ENCODE measurements at places on chromosomes 1 and 21.

DNA sequence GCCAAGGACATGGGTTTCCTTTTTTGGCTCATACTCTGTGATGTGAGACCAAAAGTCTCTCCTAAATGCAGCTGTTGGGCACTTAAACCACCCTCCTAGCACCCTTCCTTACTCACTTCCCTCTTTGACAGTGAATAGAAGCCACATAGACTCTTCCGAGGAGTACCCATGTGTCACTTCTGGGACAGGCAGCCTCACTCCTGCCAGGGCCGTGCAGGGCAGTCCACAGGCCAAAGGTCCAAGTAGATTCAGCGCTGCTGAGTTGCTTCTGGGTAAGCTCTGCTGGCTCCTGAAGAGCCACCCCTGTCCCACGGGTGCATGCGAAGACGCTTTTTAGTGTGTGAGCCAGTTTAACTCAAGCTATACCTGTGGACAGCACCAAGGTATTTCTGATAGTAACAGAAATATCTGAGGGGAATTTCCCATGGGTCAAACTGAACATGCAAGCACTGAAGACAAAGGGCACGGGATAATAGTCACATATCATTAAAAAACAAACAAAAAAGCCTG lies 36.8 kb upstream of the BMP8B start:
- no peak for DNase-seq

GRCh38 chr1:50750021-50750619 lies 209.9 kb downstream of the FAF1 start:
- no peak for DNase-seq

DNA sequence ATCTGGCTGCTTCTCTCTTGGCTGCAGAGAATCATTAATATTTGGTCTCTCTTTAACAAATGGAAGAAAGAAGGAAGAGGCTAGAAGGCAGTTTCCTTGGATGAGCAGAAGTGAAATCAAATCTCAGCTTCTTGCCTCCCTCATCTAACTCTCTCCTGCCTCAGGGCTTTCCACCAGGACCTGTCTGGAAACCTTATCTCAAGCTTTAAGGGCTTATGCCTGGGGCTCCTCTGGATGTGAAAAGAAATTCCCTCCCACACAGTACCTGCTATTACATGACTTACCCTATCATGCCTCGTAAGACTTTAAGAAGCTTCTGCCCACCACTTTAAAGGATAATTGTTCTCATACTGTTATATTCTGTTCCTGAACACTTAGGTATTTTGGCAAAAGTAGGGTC lies 8.9 kb downstream of the VTCN1 start:
- DNase-seq = no peak

- no peak for DNase-seq
These were observed 6.0 kb downstream of the DLGAP3 start for GRCh38 chr1:34923490-34923889.

DNA sequence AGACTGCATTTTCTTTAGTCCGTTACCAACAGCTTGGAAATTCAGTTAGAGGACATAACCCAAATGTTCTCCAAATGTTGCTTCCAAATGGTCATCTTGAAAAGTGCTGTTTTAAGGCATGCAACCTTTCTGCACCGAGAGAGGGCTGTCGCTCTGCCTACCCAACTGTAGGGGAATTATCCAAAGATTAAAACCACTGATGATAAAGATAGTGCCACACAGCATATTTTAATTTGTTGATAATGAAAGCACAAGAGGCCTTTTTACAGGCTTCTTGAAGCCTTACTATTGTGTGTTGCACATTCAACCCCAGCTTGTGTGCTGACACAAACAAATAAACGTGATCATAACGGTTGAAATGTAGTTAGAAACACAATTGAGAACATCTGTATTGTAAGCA lies 121.5 kb downstream of the LMO4 start:
- no peak for DNase-seq

DNA sequence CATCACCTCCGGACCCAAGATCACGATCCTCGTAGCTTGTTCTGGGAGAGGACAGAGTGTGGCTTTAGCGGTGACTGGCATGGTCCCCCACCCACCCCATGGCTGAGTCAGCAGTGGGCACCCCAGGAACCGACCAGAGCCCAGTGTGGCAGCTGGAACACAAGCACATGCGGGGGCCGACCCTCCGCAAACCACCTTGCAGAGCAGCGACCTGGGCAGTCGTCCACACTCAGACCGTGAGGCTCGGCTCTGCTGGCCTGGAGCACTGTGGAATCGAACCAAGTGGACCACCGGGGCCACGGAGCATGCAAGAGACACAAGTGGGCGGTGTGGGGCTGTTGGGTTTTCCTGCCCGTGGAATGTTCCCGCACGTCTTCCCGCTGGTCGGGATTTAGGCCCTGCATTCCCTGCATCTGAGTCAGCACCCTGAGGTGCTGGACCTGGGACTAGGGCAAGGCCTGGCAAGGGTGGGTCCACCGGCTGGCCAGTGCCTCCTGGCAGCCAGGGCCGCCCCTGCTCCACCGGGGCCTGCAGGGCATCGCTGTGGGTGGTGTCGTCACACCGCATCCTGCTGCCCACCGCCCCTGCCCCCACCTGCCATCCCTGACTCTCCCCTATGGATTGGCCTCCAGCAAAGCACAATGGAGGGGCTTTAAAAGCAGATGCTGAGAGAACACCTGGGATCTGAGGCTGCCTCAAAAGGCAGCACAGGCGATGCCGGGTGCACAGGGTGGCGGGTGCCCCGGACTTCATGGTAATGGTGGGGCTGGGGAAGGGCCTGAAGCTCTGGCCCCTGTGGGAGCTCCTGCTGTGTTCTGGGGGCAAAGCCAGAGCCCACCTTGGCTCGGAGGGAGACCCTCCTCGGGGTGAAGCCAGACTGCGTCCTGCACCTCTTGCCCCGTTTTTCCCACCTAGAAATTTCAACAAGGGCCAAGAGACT lies 18.5 kb downstream of the MORN1 start:
- DNase-seq = no peak

DNA sequence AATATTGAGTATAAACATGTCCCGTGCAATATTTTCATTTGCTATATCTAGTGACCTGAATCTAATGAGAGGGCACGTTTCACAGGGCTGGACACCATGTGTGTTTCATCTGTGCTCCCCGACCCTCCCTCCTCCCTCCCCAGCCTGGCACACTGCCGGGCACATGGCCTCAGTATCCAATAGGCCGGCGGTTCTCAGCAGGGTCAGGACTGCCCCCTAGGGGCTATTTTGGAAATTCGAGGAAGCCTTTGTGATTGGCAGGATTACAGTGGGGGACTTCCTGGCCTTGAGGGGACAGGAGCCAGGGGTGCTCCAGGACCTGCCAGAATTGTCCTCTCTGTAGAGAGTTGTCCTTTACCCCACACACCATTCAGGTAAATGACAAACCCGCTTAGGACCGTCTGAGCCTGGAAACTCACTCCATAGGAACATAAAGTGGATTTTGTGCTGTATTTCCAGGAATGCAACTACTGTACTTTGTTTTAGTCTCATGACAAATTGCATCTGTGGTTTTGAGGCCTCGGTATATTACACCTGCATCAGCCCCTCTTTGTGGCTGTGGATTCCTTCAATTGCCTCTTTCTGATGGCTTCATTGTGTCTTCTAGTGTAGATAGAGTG lies 109.5 kb upstream of the SIM2 start:
- no peak for DNase-seq

DNA sequence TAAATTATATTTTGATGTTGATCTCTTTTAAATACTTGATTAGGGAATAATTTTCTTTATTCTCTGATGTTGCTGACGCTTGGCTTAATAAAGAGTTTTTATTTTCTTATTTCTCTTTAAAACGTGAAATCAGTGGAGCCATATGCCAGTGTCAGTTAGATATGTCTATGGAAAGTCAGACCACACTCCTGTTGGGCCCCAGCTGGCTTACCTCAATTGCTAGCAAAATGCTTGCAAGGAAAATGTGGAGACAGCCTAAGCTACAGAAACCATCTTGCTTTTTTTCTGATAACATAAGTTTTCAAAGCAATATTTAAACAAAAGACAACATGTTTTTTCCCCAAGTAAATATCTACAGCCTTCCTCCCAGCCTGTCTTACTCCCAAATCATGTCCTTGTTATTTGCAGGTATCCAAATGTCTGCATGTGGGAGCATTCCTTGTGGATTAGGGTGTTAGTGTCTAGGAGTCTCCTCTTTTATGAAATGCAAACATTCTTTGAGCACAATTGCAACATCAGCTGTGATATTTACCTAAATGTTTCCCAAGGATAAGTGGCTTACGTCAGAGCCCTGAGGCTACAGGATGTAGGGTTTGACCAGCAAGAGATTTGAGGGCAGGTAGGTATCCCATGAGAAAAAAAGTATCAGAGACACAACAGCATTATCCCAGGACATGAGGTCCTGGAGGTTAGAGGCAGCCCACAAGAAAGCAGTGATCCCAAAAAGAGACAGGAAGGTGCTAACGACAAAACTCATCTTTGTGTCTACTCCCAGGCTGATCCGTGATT lies 117.2 kb upstream of the KCNJ15 start:
- DNase-seq = peak; percentile 85
